ENCODE measurements at places on chromosomes 2 and 18.

DNA sequence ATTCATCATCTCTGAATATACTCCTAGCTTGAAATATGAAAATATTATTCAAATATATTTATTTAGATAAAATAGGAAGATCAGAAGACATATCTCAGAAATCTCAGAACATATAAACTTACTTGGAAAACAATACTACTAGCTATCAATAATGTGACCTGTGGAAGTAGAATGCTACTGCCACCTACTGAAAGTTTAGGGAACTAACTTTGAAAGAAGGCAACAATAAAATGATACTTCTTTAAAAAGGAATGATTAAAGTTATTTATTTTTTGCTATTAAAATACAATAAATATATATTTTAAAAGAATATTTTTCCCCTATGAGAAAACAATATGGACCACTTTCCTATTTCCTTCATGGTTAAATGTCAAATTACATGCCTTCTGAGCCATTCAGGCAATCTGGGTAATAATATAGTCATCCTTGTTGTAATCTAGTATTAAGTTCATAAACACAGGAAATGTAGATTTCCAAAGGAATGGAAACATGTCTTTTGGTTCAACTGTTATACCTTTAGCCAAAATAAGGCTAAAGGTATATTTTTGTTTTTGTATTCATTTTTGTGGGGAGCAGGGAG is 26.0 kb downstream of the ACADL start:
- DNase-seq, result no peak

- no peak for DNase-seq
Observed at GRCh38 chr2:240319221-240319854, 116.1 kb upstream of the GPC1 start.

- DNase-seq, result no peak
Observed at GRCh38 chr18:2036086-2036485, 535.2 kb downstream of the METTL4 start.

- peak; percentile 15 for DNase-seq
Observed at GRCh38 chr2:176817061-176817565, 395.5 kb upstream of the HNRNPA3 start.

GRCh38 chr2:130355578-130356431 is at the start of gene PTPN18:
Gene PTPN18 (plus strand): TSS chr2:130356056. CDS start chr2:130356108, 52 bp downstream.
- DNase-seq, result peak; percentile 78

DNA sequence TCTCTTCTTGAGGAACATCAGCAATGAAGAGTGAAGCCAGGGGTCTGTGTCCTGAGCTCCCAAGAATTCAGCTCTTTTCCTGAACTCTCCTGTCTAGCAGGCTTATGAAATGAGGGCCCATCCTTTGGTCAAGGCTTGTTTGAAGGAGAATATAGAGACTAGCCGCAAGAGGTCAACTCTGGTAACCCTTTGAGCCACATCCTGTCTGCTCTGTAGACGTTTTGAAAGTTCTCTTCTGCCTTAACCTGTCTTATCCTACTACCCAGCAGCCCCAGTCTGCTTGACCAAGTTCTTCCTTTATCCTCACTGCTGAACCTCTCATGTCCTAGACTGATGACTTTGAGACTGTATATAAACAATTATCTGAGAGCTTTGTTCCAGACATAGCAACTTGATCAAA is 5.4 kb downstream of the SEMA4F start:
- no peak for DNase-seq

DNA sequence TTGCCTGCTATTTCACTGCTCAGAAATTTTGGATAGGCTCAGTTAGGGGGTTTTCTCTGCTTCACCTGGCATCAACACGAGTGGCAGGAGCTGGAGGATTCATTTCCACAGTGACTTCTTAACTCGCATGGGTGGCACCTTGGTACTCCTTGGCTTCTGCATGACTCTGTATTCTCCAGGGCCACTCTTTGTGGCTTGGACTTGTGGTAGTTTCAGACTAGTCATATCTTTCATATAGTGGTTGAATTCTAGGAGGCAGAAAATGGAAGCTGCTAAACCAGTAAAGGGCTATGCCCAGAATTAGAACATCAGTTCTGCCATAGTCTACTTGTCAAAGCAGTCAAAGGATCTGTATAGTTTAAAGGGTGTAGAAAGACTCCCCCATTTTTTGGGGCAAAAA is 6.8 kb downstream of the MAIP1 start:
- no peak for DNase-seq

DNA sequence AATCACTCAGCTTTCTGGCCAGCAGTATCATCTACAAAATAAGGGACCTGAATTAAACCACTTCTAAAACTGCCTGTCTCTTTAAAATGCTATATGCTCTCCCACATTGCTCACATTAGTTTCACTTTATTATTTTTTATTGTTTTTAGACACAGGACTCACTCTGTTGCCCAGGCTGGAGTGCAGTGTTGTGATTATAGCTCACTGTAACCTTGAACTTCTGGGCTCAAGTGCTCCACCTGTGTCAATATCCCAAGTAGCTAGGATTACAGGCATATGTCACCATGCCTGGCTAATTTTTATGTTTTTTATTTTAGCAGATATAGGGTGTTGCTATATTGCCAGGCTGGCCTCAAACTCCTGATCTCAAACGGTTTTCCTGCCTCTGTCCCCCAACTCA is 591.3 kb upstream of the ZNF804A start:
- no peak for DNase-seq

DNA sequence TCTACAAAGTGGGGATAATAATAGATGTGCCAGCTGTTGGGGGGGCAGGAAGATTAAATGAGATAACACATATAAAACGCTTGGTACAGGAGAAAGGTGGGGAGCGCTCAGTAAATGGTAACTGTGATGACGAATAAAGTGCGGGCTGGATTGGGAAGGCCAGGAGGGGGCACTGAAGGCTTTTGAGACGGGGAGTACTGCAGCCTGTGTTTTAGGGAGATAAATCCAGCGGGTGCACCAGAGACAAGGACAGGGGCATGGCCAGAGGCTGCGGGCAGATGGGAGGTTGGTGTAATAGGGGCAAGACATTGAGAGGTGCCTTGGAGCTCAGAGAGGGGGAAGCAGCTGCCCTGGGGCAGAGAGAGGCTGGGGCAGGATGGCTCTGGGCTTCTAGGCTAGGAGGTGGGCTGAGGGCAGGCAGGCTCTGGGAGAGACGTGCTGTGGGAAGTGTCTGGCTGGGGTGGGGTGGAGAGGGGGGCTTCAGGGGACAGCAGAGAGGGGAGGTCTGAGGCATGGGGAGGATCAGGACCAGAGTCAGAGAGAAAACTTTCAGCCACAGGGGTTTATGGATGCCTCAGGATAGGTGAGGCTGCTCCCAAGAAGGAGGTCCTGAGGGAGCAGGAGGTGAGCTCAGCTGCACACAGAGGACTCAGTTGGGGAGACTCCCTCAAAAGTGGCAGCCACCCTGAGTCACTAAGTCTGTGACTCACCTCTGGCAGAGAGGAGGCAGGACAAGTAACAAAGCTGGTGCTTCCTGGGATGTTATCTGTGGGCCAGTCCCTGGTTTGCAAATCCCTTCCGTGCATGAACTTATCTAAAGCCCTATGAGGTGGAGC is 18.8 kb downstream of the TEX44 start:
- DNase-seq, result peak; percentile 61

- no peak for DNase-seq
Observed at GRCh38 chr2:11154016-11154922, 998 bp upstream of the SLC66A3 start.

DNA sequence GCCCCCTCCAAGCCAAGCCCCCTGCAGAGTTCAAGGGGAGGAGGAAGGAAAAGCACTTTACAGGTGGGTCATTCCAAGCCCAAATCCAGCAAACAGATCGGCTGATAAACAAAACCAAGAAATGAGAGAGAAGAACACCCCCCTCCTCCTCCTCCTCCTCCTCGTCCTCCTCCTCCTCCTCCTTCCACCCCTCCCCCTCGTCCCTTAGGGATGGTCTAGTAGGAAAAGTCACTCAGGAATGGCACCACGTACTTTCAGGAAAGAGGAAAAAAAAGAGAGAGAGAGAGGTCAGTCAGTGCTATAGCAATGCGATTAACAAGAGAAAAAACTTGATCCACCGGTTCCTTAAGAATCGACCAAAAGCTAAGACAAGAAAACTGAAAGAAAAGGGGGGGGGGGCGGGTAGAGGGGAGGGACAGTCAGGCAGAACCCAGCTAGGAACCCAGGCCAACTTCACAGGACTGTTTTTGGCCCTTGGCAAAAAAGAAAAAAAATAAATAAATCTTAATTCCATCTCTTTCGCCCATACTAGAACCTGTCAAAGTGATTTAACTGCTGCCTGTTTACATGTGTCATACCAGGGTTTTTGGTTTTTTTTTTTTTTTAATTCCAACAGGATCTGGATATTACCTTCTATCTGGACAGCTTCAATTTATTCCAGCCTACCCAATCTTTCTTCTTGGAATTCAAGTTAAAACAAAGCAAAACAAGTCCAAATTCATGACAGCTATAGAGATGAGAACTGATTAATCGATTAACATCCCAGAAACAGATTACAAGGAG is 906 bp downstream of the IKZF2 start:
- no peak for DNase-seq

DNA sequence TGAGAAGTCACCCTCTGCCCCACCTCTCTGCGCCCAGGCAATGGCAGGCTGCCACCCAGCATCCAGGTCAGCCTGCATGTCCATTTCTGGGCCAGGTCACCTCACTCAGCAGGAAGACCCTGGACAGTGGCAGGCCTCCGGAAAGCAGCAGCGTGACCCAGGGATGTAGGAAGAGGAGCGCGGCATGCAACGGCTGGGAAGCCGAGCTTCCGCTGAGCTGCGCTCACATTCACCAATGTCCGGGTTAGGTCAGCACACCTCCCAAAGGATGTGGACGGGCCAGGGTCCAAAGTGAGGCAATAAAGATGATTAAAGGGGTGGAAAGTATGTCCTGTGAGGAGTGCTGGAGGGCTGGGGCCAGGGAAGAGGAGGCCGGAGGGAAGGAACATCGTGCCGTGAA is 174.5 kb downstream of the CTIF start:
- DNase-seq, result no peak

GRCh38 chr18:45660746-45661145 is 45.5 kb downstream of the SLC14A2 start:
- DNase-seq, result no peak

GRCh38 chr2:234571620-234572407 is 74.9 kb upstream of the ARL4C start:
- no peak for DNase-seq

GRCh38 chr2:84160453-84160852 is 298.6 kb downstream of the SUCLG1 start:
- DNase-seq, result no peak

DNA sequence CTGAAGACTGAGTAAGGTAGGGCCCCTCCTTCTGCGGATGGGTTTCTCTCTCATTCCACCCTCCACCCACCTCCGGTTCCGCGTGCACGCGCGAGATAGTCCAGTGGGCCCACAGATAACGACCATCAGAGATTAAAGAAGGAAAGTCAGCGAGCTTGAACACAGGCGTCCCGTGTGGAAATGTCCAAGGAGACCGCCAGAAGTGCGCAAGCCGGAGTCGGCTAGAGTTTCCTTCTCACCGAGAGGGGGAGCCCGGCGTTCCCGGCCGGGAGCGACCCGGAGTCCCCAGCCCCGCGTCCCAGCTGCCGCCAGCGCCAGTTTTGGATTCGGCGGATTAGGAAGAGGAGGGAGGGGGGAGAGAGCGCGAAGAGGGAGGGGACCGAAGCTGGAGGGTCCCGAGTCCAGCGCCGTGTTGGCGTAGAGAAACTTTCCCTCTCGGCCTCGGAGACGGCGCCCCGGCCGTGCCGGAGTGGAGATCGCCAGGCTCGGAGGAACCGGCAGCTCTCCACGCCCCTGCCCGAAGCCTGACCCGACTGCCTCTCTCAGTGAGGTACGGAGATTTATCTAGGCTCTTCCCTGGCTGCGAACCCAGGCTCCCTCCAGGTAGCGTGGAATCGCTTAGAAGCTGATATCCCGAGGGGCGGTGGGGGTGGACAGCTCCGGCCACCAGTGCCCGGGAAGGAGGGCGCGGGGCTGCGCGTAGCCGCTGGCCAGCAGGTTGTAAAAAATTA is at the start of gene GULP1:
Gene GULP1, plus strand, starts transcription at position 258 of the 731 bp plus-strand sequence. CDS start 185,829 bp downstream, outside the sequence.
- peak; percentile 78 for DNase-seq

- DNase-seq, result no peak
Observed at GRCh38 chr18:64276311-64277090, 127.6 kb upstream of the LINC00305 start.

- no peak for DNase-seq
Observed at GRCh38 chr2:52821631-52822030, 946.0 kb upstream of the CHAC2 start.

DNA sequence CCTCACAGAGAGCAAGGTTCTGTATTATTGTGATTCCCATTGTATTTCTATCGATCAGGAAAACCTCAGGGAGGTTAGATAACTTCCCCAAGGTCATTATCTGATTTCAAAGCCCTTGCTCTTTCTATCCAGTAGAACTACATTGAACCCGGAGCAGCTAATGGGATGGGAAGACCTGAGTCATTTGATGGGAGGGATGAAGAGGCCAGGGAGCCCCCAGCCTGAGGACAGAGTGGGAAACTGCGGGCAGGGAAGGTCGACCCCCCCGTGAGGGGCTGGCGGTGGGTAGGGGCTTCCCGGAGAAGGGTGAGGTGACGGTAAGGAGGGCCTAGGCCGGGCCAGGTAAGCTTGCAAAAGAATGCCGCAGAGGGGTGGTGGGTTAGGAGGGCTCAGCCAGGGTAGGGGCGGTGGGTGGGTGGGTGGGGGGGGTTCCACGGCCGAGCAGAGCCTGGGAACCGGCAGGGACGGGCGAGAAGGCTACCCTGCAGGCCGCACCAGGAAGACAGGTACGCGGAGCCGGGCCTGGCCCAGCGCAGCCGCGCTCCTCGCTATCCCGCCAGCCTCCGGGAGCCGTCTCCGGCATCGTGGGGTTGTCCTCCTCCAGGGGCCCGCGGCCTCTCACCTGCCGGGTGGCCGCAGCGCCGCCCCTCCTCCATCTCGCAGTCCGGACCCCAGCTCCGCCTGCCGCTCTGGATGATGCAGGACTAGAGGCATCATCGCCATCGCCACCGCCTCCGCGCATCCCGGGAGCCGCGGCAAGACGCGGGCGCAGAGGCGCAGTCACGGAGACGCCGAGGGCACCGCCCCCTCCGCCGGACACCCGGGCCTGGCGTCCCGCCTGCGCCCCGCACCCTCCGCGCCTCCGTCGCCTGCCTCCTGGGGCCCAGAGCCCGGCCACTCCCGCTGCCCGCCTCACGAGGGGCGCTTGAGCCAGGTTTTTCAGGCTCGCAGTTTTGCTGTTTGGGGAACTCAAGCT is at the start of gene GPR75:
Gene GPR75, minus strand, starts transcription at position 762 of the 976 bp plus-strand sequence. CDS start 5,211 bp downstream, outside the sequence.
- no peak for DNase-seq

- DNase-seq, result no peak
Observed at GRCh38 chr2:9179572-9180201, 26.9 kb upstream of the ASAP2 start.

GRCh38 chr2:57146951-57147350 is 899.7 kb upstream of the VRK2 start:
- DNase-seq, result no peak

- DNase-seq, result no peak
Observed at GRCh38 chr2:182064019-182064778, 78.5 kb downstream of the PPP1R1C start.

All from BE2C (cell line).